NCI-H1417 treated with DMSO at 0.1 percent for 48 hours (cell line): ENCODE measurements at places on chromosomes 4 and X.

DNA sequence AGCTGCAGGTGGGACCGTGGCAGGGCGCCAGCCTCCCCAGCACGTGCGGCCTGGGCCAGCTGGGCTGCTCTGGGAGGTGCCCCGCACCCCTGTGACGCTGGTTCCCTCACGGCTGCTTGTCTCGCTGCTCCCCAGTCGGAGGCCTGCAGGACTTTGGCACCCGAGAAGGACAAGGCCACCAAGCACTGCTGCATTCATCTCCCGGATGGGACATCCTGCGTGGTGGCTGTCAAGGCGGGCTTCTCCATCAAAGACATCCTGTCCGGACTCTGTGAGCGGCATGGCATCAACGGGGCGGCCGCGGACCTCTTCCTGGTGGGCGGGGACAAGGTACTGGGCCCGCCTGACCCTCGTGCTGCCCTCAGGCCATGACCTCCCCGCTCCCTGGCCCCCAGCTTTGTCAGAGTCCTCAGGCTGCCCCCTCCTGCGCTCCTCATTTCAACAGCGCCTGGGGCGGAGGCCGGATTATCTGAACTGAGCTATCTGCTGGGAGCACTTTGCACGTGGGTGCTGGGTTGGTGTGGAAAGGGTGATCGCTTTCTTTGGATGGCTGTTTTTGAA is 19.4 kb upstream of the HGFAC start:
- DNase-seq, result no peak

DNA sequence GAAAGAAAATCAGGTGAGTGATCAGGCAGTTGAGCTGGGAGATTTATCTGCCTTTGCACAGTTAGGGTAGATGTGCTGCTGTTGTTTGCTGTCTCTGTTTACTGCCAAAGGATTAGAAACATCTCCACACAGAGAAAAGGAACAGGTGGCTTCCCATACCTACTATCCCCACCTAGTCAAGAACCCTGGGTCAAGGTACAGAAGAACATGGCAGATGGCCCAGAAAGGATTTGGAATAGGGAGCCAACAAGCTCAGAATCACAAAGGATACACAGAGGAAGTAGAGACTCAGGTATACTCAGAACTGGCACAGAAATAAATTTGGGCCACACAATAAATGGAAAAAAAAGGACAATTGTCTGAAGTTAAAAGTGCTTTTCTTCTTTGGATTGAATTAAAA is 64.3 kb downstream of the TIGD2 start:
- DNase-seq, result no peak

GRCh38 chr4:79682801-79683530 is 274.9 kb upstream of the GK2 start:
- DNase-seq, result no peak

DNA sequence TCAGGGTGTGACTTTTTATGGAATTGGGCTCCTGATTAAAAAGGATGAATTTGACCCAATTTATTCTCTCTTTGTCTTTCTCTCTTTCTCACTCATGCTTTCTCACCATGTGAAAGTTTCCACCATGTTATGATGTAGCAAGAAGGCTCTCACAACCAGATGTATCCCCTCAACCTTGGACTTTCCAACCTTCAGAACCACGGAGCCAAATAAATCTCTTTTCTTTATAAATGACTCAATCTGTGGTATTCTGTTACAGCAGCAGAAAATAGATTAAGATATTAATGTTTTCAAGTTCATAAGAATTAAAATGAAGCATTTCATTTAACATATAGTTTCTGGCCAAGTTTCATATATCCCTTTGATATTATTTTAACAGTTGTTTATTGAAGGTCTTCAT is 698.5 kb downstream of the TRAM1L1 start:
- DNase-seq, result no peak

DNA sequence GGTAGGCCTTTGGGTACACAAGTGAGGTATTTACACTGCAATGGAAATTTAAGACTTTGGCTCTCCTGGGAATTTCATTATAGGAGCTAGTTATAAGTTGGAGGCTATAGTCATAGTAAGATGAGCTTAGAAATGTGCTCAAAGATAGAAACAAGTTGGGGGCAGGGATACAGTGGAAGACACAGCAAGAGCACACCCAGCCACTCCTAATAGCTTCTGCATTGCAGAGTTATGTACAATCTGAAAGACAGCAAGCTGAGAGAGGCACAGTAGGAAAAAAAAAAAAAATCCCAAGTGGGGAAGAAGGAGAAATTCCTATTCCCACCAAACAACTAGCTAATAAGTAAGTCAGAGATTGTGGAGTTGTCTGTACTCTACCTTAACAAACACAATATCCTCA is 41.9 kb upstream of the TAF9B start:
- DNase-seq, result no peak

DNA sequence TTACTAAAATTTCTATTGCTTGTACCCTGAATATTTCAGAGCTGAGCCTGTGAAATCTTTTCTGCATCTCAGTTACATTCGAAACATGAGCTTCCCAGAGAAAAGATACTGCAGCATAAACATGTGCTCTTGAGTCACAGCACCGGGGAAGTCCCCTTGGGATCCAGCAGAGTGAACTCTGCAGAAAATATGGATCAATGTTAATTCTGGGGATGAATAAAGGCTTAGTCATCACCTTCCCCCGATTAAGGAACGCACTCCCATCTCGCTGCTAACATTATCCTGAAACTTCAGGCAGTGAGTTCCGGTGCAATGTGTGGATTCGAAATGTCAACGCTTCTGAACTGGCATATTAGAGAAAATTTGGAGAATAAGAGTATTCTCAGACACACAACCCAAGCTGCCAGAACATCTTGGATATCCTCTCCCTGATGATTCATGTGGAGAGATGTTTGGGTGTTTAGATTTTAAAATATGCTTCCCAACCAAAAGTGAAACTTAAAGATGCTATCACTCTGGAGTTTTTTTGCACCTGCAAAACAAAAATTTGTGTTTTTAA is 90.8 kb downstream of the IRF2 start:
- no peak for DNase-seq

- DNase-seq, result no peak
These were observed 85.1 kb downstream of the PDGFC start for GRCh38 chr4:156886481-156886880.

- DNase-seq, result no peak
These were observed 49.8 kb downstream of the OSTC start for GRCh38 chr4:108700081-108700757.

DNA sequence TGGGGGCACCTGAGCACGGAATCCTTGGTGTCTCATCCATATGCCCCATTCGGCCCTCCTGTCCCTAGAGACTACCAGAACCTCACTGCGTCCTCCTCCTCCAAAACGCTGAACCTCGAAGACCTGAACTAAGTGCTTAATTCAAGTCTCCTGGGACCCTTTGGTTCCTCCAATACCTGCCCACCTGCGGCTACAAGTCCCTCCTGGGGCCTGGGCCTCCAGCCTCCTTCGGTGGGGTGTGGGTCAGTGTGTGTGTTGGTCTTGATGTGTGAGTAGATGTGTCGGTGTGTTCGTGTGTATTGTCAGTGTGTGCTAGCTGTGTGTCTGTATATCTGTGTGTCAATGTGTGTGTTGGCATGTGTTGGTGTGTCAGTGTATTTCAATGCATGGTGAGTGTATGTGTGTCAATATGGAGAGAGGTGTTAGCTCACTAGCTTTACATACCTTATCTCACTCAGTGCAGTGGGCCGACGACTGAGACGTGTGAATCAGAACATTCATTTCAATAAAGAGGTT is 2.6 kb upstream of the SEPTIN6 start:
- DNase-seq, result no peak

- no peak for DNase-seq
These were observed 178.4 kb upstream of the NWD2 start for GRCh38 chr4:37066159-37066558.

- no peak for DNase-seq
These were observed 56.7 kb upstream of the ATOH1 start for GRCh38 chr4:93771640-93772411.

DNA sequence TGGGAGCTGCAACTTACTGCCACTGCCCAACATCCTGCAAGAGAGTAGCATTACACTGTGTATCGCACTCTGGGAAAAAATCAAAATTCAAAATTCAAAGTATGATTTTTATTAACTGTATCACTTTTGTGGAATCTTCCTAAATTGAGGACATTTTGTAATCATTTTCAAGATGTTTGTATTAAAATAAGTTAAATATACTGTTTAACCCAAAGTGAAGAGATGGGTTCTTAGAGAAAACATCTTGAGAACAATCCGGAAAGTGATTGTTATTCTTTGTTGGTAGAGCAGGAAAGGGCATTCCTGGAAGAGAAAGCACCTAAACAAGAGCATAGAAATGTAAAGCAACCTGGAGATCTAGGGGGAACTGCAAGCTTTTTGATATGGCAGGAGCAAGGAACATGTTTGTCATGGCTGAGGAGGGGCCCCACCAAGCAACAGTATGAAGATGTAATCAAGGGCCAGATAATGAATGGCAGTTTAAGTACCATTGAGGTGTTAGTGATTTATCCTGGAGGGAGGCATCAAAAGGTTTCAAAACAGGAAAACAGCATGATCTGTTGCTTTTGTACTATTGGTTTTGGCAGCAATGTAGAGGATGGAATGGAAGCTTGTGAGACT is 14.1 kb upstream of the SEC24D start:
- DNase-seq, result no peak

- no peak for DNase-seq
These were observed 221.8 kb downstream of the ASMT start for GRCh38 chrX:1836683-1837082.

- DNase-seq, result no peak
These were observed 204.8 kb upstream of the CT83 start for GRCh38 chrX:116667346-116668134.

GRCh38 chr4:107069049-107069448 is 32.9 kb upstream of the DKK2 start:
- DNase-seq, result no peak

- no peak for DNase-seq
These were observed 4.0 kb downstream of the C4orf46 start for GRCh38 chr4:158667651-158668198.

DNA sequence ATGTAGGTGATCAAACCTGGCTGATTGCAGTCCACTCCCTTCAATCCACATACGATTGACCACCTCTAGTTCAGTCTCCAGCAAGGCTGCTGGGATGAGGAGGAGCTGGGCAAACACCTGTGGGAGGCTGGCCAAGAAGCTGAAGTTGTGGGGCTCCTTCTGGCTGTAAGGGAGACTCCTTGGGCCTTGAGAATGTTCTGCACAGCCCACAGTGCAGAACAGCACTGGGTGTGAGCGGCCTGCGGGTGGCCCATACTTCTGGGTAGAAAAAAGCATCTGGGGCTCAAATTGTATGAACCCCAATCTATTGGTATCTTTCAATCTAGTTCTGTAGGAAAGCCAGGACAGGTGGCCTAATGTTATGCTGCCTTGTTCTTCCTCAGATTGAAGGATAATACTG is 1608.8 kb upstream of the PCDH10 start:
- DNase-seq, result no peak

- no peak for DNase-seq
These were observed 765.0 kb upstream of the DIAPH2 start for GRCh38 chrX:95919605-95920004.

DNA sequence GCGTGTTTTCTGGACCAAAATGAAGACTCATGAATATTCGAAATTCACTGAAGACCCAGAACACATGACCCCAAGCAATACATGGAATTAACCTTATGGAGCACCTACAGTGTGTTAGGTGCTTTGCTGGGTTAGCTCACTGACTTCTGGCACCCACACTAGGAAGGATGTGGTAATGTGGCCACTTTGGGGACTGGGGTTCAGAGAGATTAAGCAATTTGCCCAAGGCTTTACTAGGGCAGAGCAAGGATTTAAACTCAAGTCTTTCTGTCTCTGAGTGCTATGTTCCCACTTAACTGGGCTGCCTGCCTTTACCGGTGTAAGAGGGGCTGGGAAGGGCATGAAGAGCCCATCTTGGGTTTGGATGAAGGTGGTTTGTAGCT is 162.0 kb upstream of the ATP6AP2 start:
- no peak for DNase-seq

- DNase-seq, result no peak
These were observed 1086.9 kb downstream of the PCDH7 start for GRCh38 chr4:31807036-31807435.

DNA sequence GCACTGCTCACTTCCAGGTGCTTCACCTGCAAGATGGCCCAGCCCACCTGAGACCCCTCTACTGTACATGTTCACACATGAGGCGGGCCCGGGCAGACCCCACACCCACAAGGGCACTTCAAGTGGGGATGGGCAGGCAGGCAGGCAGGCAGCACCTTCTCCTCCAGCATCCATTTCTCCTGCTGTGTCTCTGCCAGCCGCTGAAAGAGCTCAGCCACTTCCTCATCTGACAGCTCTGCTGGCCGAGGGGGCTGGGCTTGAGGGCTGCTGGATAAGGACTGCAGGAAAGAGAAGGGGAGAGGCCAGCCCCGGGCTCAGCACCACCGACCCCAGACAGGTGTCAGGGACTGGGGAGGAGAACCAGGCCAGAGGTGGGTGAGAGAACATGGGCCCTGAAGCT is 4.4 kb upstream of the KCND1 start:
- no peak for DNase-seq

GRCh38 chrX:8103655-8104054 is 67.4 kb downstream of the VCX2 start:
- DNase-seq, result no peak

DNA sequence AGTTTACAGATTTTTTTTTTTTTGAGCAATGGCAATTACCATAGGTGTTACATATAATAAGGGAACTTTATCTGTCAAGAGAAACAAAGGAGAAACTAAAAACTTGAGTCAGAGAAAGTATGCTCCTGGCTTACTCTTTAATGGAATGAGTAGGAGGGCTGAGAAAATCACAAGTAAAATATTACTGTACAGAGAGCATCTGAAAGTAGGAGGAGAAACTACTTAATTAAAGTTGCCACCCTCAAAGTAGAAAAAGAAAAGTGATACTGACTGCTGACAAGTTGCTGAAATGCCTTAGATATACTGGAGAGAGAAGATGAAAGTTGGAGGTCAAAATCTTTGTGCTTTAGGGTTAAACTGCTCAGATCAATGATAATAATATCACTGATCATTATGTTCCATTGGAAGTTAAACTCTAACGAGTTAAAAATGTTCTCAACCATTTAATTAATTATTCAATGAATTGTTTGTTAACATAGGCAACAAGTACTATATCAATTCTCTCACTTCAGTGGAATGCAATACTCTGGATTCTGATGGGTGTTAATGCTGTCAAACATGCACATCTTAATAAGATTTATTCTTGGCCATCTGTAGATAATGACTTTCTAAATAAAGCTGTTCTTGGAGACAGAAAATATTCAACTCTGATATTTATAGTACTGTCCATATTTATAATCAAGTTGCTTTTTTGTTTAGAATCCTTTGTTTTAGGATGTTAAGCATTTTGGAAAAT is 61.2 kb upstream of the CAMK2D start:
- DNase-seq, result no peak

- no peak for DNase-seq
These were observed 1.3 kb downstream of the NCAPG start for GRCh38 chr4:17812125-17812524.

DNA sequence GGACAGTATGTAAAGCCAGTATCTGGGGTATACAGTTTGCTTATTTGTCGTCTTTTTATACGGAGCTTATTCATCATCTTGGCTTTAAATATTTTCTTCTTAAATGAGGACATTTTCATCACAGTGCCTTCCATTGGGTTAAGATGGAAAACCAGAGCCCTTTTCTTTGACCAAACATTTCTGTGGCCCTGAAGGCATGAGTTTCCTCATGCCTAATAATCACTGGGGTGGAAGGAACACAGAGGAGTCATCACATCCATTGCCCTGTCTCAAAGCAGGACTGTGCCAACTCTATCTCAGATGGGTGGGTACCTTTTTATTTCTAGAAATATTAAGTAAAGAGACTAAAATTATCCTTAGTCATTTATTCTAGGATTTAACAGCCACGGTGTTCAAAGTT is 40.0 kb downstream of the CHRDL1 start:
- DNase-seq, result no peak
